ENCODE measurements at places on chromosomes 12 and 14. TPM values are rescaled to one million over a fixed set of nuclear protein-coding genes. Genes with fewer than 3 reads are reported as not detected.

GRCh38 chr14:69351911-69352310, 46.2 kb downstream of the ERH start:
- no peak for DNase-seq

DNA sequence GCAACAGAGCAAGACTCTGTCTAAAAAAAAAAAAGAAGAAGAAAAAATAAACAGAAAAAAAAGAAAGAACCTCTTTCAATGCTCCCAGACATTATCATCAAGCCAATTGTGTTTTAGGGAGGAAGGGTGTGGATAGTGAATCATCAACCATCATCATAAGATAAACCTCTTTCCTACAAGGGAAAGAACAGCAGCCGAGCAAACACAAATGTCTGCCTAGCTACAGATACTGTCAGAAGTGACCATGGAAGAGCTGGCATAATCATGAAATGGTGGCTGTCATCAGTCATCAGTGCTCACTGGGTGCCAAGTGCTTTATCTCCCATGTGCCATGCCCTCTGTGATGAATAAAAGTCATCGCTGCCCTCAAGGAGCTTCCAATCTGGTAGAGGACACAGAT, 46.6 kb downstream of the SLC17A8 start:
- no peak for DNase-seq

DNA sequence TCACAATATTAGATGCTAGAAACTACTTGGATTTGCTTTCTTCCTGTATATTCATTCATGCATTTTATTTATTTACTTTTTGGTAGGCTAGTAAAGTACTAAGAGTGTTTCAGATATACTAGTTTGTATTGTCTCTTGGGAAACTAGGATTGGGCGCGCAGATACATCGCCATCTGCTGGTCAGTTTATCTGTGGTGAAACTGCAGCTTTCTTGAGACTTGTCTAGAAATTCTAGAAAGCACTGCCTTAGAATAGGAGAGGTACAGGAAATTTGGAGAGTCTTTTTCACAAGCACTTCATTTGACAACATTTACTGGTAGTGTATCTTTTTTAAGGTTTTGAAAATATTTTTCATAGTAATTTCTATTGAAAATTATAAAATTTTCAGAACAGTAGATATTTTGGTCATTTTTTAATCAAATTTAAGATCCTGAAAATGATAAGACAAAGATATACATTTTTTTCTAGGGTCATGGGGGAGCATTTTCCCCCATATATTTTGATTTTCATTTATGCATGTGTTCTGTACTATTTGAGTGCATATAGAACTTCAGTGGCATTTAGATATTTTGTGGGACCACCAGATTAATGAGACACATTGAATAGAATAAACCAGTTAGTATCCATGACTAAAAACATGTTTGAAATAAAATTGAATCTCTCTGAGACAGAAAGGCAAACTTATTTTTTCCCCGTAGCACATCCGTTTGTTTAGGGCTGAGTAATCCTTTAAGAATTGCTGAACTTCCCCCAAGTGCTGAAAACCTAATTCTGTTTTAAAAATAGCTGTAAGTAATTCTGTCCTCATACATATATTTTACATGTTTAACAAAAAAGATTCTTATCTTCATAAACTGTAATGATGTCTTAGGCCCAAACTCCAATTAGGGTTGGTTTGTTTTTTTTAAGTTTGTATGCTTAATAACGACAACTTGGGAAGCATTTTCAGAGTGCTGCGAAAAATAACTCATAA, 44.5 kb downstream of the SLC38A6 start:
- DNase-seq, result peak; percentile 72

- no peak for DNase-seq
Observed at GRCh38 chr14:52790011-52790755, 1.2 kb downstream of the GNPNAT1 start.

- DNase-seq, result no peak
Observed at GRCh38 chr12:89098441-89099112, 253.7 kb downstream of the DUSP6 start.

DNA sequence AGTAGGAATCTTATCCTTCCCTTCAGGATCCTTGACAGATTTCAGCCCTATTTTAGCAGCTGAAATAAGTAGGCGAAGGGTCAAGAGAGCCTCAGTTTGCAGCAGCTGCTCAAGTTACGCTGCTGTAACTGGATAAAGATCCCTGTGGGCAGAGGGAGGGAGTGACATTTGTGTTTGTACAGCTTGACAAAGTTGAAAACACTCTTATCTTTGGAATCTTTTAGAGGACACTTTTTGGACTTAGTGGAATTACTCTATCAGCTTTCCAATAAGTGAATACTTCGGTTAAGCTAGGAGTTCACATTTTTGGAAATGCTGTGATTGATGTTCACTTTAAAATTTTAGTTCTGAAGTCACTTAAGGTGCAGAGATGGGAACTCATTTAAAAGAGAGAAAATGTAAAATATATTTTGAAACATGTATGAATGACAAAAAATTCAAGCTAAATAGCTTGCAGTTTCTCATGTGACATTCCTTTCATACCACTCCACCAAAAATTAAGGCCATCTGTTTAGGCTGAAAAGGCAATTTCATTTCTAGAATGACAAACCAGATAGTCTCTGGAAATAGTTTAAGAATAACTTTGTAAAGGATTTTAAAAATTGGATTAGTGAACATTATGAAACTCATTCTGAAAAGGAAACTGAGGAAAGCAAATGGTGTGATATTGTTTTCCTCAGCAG, 55.2 kb downstream of the SLC38A4 start:
- no peak for DNase-seq

The KRT72 gene
- 13.0 TPM for total RNA-seq

The RD3L gene
- not detected for total RNA-seq

The AQP6 gene
- not detected for total RNA-seq

The CD163L1 gene
- total RNA-seq, result not detected

The DGKA gene
- 771 TPM for total RNA-seq

The SLC5A8 gene
- total RNA-seq, result not detected

The YLPM1 gene
- total RNA-seq, result 73.8 TPM

The SPIC gene
- total RNA-seq, result not detected

Data from activated CD4-positive, alpha-beta T cell treated with anti-CD3 and anti-CD28 coated beads, Interleukin-2, amount 10 ng/mL, durations not matched to agents 7 days and 5 days (primary cell).